SW480 (cell line): ENCODE measurements at places on chromosomes 16 and 17.

DNA sequence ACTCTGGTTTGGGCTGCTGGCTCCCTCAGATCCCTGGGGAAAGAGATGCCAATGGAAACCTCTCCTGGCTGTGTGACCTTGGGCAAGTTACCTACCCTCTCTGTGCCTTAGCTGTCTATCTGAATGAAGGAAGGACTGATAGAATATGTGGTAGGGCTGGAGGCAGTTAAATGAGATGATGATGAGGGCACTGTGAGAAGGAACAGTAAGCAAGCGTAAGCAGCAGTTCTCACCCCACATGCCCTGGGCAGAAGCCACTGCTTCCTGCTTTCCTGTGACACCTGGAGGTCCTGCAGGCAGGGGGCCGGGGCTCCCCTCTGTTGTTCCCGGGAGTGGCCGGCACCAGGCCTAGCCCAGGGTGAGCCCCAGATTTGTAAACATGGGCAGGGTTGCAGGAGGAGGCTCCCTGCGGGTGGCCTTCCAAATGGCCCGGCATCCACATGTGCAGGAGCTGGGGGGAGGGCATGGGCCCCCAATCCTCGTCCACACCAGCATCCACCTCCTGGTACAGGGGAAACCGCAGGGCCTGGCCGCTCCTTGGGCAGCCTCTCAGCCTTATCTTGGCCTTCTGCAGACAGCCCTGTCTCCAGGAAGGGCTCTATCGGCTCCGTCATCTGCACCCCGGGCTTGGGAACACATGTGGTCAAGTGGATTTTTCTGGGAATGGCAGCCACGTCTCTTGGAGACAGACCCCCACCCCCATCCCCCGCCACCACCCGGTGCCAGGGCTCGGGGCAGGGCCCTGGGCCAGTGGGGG is 235.6 kb upstream of the GSE1 start:
- no peak for DNase-seq

DNA sequence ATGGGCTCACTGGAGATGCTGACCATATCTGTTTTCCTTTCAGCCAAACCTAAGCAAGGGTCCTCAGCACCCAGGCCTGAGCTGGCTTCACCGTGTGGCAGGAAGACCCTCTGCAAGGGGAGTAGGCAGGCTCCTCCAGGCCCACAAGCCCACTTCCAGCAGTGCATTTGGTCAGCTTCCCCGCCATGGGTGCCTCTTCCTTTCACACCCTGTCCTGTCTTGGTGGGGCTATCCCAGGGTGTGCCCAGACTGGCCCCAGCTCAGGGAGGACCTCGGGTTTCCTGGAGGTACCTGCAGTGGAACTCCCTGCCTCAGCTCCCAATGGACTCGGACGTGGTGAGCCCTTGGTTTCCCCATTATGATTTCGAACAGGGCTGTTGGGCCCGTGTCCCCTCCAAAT is 12.7 kb upstream of the KRTAP17-1 start:
- no peak for DNase-seq

DNA sequence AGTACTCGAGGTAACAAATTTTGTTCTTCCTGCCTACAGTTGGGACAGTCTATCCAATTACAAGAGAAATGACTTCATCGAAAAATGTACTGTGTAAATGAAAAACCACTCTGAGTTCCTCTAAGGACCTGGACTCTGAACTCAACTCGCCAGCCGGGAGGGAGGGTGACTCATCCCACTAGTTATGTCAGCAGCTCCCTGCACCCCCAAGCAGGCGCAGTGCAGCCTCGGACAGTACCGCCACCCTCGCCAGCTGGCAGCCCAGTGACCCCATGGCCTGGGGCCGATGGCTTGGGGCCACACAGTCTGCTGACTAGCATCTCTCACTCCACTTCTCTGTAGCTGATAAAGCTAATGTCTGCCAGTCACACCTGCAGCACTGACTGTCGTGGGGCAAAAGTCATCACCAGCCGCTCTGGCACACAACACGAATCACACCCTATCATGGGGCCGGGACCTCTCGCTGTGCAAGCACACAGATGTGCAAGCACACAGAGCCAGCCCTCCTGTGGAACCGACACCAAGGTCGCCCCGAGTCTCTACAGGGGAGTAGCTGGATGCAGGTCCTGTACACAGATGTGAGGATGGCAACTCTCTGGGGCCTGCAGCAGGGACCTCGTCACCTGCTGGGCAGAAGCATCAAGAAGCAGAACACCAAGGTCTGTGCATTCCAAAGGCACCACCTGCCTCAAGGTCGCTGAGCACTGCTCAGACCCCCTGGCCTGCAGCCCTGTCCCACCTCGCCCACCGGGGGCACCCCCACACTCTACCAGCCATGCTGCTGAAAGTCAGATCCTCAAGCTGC is 5.7 kb downstream of the CSNK1D start:
- peak; percentile 87 for DNase-seq

- no peak for DNase-seq
Observed at GRCh38 chr16:2855536-2855935, 2.4 kb downstream of the PRSS22 start.

GRCh38 chr16:69182730-69183416 is 4.1 kb upstream of the SNTB2 start:
- DNase-seq, result no peak

DNA sequence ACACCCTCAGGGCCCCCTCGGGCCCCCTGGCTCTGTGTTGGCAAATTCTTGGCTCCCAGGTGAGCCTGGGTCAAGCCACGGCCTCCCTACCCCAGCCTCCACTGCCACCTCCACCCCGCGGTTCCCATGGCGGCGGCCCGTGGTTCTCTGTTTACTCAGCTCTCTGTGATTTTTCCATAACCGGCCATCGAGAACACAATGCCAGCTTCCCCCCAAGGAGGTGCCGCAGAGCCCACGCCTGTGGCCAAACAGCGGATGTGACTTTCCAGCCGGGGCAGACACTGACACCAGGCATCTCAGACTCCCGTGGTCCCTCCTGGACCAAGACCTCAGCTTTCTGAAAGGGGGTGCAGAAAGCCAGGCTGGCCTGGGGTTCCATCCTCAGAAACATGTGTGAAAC is 21.6 kb upstream of the ATP2A3 start:
- no peak for DNase-seq

- DNase-seq, result no peak
Observed at GRCh38 chr16:1194665-1195392, 30.2 kb downstream of the TPSG1 start.

DNA sequence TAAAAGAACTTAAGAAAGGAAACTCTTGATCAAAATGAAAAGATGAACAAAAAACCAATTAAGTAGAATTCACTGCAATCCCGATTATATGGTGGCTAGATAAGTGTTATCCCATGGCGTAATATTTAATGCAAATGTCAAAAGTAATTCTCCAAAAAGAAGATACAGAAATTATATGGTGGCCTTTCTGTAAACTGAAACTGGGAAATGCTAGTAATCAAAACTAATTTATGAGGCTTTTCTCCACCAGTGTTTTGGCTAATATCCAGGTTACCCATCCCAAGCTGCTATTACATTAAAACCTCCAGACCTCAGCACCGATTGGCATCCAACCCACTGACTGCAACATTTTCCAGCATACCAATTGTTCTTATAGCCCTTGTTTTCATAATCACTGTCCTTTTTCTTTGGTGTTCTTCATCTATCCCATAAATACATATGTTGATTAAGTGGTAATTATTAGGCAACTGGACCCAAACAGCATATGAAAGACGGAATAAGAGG is 77.2 kb upstream of the TNRC6A start:
- no peak for DNase-seq

DNA sequence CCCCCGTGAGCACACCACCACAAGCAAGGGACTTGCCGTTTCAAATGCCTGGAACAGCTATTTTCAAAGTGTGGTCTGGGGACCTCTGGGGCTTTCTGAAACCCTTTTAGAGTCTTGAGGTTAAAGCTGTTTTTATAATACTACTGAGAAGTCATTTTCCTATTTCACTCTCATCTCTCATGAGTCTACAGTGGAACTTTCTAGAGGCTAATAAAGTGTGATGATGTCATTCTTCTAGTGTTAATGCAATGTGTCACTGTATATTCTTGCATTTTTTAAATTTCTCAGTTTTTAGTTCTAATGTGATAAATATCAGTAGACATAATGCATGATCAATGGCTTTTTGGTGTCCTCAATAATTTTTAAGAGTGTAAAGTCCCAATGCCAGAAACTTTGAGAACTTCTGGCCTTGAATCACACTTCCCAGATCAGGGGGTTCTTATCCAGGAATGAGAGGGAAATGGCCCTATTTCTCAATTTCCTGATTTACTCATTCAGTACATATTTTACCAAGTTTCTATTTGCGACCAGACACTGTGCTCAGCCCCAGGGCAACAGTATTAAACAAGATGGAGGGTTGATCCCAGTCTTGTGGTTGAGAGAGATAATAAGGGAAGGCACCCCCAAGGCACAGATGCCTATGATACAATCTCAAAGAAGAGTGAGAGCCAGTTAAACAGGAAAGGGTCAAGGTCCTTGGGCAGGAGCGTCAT is 444.0 kb downstream of the HS3ST3B1 start:
- DNase-seq, result no peak

DNA sequence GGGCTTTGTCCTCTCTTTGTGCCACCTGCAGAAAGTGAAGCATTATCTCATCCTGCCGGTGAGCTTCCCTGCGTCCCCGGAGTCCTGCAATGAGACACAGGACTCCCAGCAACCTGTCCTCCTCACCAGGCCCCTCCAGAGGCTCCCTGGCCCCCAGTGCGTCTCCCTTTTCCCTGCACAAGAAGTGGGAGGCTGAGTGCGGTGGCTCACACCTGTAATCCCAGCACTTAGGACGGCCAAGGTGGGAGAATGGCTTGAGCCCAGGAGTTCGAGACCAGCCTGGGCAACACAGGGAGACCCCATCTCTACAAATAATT is 8.4 kb downstream of the GRB7 start:
- no peak for DNase-seq

GRCh38 chr16:73176577-73177013 is 128.7 kb upstream of the ZFHX3 start:
- peak; percentile 54 for DNase-seq

GRCh38 chr16:4506450-4506849 is 30.3 kb downstream of the HMOX2 start:
- DNase-seq, result peak; percentile 59

- no peak for DNase-seq
Observed at GRCh38 chr17:35903451-35903850, 23.3 kb upstream of the CCL5 start.

- DNase-seq, result no peak
Observed at GRCh38 chr17:66040402-66040801, 151.5 kb downstream of the CEP112 start.

DNA sequence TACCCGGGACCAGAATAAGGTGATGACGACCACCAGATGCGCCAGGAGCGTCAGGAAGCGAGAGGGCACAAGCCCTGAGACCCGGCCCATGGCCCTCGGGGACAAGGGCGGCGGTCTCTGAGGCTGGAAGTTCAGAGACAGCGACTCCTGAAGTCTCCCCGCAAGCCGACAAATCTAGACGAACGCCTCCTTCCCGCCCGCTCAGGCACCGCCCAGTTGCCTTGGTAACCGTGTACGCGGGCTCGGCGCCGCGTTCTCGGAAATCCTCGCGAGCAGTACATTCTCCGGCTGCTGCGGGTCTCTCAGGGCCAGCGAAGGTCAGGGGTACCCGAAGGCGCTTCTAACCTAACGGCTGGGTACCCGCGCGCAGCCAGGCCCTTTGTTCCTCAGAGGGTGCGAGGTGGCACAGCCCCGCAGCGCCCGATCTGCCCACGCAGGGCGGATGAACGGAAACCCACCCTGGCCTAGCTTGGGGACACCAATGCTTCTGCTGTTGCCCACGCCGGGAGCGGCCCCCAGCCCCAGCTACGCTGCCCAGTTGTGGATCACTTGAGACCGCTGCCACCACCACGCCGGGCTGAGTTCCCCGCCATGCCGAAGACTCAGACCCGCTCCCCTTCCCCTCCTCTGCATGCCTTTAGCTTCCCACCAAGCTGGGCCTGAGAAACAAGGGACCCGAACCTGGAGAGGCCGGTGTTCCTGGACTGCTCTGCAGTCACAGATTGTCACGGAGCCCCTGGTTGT is at the start of gene TMEM107:
Gene TMEM107 (minus strand): TSS at position 184 of the 744 bp plus-strand sequence. CDS start 94 bp downstream, at position 90.
- peak; percentile 81 for DNase-seq

- DNase-seq, result no peak
Observed at GRCh38 chr16:48378836-48379235, 6.4 kb downstream of the SIAH1 start.

GRCh38 chr17:56835264-56835585 is 1.3 kb downstream of the DGKE start:
- no peak for DNase-seq

DNA sequence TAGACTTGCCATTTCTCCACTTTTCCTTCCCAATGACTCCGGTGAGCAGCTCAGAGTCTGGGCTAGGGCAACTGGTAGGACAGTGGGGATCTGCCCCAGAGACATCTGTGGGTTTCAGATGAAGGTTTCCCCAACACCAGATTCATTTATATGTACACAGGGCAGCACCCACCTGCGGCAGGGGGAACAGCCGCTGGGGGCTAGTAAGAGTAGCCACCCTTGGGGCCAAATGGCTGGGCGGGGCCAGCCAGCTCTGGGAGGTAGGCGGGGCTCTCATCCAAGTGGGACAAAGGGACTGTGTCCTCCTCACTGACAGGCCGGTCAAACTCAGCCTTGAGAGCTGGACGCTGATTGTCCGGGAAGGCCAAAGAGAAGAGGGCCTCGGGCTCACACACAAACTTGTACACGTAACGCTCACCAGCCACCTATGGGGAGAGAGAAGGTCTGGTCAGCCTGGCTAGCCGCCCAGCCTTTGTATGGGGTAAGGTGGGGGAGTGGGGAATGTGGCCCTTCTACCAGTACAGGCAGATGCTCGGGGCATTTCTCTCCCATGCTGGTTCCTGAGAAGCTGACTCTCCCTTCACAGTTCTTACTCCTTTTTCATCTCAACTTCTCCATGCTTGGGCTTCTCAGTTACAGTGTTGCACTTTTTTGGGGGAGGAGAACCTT is 17.7 kb downstream of the ETV4 start:
- peak; percentile 67 for DNase-seq

DNA sequence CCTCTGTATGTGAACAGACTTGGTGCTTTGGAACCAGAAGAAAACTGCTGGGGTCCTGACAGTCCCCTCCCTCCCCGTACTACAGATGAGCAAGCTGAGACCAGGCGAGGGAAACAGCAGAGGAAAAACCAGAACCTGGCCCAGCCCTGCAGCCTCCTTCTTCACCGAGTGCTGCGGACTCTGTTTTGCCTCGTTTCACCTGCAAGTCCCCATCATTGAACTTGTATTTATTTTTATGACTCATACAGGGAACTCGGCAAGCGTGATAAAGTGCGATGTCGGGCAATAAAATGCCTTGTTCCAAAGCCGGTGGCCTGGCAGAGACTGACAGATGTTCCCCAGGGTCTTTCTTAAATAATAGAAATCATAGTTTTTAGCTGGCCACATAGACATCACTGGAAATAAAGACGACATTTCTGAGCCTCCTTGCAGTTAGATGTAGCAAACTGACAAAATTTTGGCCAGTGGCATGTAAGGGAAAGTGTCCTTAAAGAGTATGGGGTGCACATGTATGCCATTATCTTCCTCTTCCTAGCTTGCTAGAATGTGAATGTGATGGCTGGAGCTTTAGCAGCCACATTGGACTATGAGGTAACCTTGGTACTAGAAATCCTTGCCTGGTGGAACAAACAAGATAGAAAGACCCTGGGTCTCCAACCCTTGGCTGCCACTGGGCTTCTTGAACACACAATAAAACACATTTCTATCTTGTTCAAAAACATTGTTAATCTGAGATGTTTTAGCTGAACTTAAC is 128.6 kb downstream of the IRF8 start:
- DNase-seq, result peak; percentile 17
